ENCODE measurements at places on chromosomes 6 and 20. TPM values are rescaled to one million over a fixed set of nuclear protein-coding genes. Genes with fewer than 3 reads are reported as not detected.

AVP gene
- not detected for total RNA-seq

FAM162B gene
- not detected for total RNA-seq

THBD gene
- total RNA-seq = 113 TPM

EYS gene
- total RNA-seq = 0.02 TPM

GTSF1L gene
- total RNA-seq = not detected

IL17A gene
- total RNA-seq = not detected

COL19A1 gene
- total RNA-seq = not detected

NDRG3 gene
- total RNA-seq = 23.6 TPM

CCN5 gene
- total RNA-seq = 27.9 TPM

ABT1 gene
- 14.3 TPM for total RNA-seq

OR2J3 gene
- total RNA-seq = not detected

TCP11 gene
- total RNA-seq = not detected

RGS17 gene
- 6.3 TPM for total RNA-seq

UBE2V1 gene
- 102 TPM for total RNA-seq
